ENCODE measurements at places on chromosomes 3 and 15.

- DNase-seq: no peak
These were observed 39.4 kb downstream of the MOBP start for GRCh38 chr3:39506863-39507262.

DNA sequence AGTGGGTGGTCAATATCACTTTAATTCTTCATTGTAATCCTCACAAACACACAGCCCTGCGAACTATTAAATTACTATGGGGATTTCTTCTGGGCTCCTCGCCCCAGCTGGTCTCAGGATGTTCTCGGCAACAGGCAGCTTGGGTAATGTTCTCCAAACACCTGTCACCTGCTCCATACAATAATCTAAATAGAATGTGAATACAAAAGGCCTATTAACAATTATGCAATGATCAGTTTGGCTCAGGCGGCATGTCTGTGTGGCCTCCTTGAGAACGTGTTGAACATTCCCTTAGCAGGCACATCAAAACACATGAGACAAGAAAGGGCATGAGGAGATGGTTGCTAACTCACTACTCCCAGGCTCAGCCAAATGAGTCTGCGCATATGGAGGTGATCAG lies 158.6 kb upstream of the KBTBD8 start:
- no peak for DNase-seq

GRCh38 chr3:173992416-173992815 lies 594.9 kb downstream of the NLGN1 start:
- DNase-seq: no peak

- no peak for DNase-seq
These were observed 294.0 kb downstream of the UBE2E2 start for GRCh38 chr3:23497156-23497555.

DNA sequence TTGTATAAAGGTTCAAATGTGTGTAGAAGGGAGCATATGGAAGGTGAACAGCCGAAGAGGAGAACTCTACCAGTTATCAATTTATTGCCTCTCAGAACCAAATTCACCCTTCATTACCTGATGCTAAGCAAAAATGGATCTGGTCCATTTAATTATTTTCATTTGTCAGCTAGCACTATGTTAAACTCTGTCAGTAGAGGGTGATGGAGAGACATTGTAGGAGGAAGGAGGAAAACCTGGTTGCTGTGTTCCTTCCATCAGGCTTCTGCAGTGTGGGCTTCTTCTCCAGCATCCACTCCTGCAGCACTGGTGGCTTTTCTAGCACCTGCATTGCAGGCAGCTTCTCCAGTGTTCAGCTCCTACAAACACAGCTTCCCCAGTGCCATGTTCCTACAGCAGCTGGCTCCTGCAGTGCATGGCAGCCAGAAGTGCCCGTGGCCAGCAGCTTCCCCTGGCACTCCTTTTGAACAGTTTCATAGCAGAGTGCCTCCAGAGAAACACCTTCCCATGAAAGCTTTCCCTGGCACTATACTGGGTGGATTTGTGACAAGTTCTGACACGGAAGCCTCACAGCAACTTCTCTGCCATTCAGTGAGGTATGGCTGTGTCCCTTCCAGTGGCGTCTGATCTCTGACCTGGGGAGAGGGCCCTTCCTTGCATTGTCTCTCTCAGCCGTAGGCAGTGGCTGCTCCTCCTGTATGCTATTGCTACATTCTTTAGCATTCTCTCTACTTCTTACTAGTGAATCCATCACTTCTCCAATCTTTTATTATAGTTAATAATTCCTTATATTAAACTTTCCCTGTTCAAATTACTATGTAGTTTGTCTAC lies 14.6 kb upstream of the IL17RD start:
- no peak for DNase-seq

GRCh38 chr3:108090049-108090700 lies 656 bp downstream of the CD47 start:
- DNase-seq: peak; percentile 76

DNA sequence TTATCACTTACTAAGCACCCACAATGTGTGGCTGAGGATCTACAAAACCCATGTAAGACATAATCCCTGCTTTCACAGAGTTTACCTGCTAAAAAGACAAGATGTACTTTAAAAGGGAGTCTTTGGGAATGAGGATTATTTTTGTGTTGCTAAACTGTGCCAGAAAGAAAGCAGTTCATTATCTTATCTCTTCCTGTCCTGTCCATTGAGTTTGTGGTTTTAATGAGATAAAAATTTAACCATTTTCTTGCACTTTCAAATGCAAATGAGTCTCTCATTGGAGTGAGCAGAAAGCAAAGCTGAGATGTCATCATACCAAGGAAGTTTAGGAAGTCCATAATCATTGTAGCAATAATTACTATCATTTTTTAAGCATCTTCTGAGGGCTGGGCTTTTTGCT lies 231.2 kb upstream of the ADAMTS9 start:
- no peak for DNase-seq

- DNase-seq: no peak
These were observed 88.5 kb upstream of the MNS1 start for GRCh38 chr15:56553486-56553885.

DNA sequence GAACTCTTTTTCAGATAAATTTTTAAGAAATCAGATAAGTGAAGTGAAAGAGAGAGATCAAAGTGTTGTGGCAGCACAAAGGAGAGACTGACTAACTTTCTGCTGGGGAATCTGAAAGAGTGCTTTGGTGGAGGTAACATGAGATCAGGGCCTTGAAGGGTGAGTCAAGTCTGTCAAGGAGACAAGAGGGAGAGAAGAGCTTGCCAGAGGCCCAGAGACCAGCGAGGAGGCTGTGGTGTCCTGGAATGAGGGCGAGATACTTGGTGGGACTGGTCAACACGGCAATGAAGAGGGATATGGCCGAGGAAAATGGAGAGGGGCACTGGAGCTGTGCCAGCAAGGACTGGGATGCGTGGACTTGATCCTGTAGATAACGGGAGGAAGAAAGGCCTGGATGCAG lies 4.6 kb downstream of the TADA3 start:
- DNase-seq: peak; percentile 48

GRCh38 chr3:14564741-14565140 lies 24.6 kb upstream of the GRIP2 start:
- no peak for DNase-seq

DNA sequence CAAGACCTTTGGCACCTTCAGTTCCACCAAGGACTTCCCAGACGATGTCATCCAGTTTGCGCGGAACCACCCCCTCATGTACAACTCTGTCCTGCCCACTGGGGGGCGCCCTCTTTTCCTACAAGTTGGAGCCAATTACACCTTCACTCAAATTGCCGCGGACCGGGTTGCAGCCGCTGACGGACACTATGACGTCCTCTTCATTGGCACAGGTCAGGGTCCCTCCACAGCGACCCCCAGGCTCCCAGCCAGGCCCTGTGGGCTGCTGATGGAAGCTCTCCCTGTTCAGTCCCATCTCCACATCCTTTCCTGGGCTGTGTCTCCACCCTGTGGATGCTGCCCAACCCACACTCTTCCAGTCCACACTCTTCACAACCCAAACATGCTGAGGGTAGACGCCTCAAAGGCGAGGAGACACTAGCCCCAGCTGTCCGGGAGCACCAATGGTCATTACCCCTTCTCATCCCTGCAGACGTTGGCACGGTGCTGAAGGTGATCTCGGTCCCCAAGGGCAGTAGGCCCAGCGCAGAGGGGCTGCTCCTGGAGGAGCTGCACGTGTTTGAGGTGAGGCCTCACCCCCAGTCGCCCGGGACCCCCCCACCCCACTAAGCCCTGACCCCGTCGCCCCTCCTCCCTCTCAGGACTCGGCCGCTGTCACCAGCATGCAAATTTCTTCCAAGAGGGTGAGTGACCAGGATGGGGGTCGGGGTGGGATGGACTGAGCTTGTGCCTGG lies 4.3 kb upstream of the LSMEM2 start:
- peak; percentile 64 for DNase-seq

All from CD4-positive, CD25-positive, alpha-beta regulatory T cell (primary cell).